ENCODE measurements at places on chromosomes 12 and 14.

DNA sequence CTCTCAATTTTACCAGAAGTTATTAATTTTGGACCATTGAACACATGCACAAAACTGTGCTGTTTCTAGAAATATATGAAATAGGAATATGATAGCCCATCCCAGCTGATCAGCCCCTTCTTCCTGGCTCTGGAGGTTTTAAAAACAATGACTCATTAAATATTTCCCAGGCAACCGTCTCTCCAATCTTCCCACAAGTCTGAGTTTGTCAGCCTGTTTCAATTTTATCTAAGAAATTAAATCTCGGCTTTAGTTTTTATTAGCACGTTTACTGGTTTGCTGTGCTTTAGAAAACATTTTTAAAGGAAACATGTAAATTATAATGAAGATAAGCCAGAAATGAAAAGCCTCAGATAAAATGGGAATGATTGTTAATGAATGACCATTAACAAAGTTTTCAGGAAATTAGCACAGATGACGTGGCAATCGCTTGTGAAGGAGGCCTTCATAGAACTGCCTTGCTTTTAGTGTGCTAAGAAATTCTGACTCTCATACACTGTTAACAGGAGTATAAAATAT is 89.3 kb upstream of the RAP1B start:
- DNase-seq, result peak; percentile 64

- no peak for DNase-seq
These were observed 93.7 kb upstream of the PTPRR start for GRCh38 chr12:71014180-71014785.

DNA sequence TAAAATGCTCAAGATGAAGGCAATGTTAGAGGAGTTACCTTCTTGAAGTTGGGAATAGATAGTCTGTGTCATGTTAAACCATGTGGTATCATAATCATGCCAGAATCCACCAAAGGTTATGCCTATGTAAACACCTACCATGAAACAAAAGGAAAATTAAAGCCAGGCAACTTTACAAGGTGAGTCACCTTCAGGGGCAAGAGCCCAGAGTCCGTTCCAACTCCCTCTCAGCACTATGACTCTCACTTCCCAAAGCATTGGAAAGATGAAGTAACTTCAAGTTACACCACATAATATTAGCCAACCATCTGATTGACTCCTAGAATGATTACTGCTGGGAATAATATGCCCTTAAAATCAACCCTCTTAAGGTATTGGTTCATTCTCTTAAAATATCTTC is 38.5 kb downstream of the CATSPERB start:
- DNase-seq, result no peak

GRCh38 chr12:48973941-48974673 is 2.6 kb upstream of the WNT10B start:
- peak; percentile 74 for DNase-seq

DNA sequence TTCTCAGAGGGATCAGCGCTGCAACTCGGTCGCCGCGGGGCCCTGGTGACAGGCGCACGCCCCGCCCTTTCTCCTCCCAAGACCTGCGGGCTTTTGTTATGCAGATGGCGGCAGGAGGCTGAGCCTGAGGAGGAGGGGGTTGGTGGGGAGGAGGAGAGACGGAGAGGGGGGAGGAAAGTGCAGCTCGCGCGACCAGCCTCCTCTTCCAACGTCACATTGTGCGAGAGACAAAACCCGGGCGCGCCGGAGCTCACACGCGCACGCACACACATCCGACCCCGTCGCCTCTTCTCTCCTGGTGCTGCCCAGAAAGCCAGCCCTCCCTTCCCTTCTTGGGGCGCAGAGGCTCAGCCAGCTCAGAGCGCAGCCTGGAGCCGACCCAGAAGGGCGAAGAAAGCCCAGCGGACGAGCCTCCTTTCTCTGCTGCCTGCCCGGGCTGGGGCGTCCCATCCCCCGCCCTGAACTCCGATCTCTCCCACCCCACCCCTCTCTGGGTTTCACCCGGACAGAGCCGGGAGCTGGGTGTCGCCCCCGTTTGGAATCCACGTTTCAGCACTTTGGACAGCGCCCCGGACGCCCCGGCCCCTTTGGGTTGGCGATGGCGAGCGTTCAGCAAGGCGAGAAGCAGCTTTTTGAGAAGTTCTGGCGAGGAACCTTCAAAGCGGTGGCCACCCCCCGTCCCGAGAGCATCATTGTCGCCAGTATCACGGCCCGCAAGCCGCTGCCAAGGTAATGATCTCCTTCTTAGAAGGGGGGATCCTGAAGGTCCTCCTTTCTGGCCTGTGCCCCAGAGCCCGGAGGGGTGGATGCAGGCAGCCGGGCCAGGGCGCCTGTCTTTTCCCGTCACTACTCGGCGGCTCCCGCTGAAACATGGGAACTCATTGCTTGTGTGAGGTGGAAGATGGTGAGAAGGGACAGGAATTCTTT is at the start of gene SRRM4:
Gene SRRM4, plus strand, starts transcription at position 257 of the 927 bp plus-strand sequence. Its CDS starts 342 bp downstream, at position 599.
- no peak for DNase-seq

DNA sequence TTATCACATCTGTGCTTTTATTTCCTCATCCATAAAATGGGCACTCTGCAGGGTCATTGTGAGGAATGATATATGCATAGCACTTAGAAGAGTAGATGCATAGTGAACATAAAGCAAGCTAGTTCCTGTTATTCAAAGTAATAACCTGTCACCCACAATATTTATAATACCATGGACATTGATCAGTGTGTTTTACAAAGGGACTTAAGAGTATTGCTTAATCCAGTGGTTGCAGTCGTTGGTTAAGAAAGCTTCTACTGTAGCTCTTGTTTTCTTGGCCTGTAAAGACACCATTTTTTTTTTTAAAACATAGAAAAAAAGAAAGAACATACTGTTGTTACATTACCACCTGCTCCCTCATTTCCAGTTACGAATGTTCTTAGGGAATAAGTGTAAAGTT is 13.1 kb downstream of the METAP2 start:
- no peak for DNase-seq

DNA sequence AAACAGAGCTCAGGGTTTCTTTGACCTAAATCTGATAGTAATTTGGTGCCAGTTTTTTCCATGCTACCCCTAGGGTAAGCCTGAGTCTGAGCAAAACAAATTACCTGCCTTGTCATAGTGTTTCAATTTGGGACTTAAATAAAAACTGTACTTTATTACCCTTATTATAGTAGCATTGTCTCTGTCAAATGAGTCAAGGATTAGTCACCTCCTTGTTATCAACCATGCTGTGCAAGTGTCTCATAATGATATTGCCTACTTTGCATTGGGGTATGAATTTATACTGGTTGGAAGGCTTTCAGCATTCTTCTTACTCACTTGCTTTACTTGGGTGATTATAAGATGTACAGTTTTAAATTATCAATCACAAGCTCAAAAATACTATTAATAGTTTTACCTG is 380.0 kb downstream of the LRFN5 start:
- no peak for DNase-seq

DNA sequence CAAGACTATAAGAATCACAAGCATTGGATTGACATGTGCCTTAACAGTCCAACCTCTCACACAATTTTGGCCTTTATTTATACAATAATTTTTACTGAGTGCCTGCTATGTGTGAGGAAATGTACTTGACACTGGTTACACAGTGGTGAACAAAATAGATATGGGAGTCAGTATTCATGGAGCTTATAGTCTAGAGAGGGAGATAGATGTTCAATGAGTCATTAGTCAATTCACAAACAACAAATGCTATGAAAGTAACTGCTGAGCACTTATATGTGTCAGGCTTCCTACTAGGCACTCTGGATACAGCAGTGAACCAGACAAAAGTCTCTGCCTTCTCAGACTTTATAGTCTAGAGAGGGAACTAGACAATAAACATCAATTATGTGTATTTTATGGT is 3.7 kb downstream of the CFAP54 start:
- DNase-seq, result peak; percentile 24

GRCh38 chr14:66804141-66804540 is 296.2 kb downstream of the GPHN start:
- DNase-seq, result no peak

DNA sequence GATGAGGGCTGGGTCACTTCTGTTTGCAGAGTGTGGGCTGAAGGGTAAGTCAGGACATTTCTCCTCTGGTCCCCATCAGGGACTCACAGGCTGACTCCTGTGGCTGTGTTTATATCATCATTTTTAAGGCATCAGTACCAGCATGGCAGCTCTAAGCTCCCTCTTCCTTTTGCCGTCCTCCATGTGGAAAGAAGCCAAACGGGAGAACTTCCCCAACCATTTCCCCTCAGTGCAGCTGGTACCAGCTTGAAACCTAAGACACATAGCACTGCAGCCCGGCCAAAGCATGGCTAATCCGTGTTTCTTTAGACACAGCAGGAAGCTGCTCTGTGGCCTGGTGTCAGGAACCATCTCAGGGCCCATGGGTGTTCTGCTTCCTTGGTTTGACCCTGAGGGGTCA is 31.9 kb upstream of the ATP2A2 start:
- no peak for DNase-seq

GRCh38 chr12:110199339-110200123 is 75.4 kb downstream of the IFT81 start:
- peak; percentile 27 for DNase-seq

All from hepatic stellate cell (primary cell).